ENCODE measurements at places on chromosomes 11 and 22. TPM values are rescaled to one million over a fixed set of nuclear protein-coding genes. Genes with fewer than 3 reads are reported as not detected.

MLC1 gene
- polyA plus RNA-seq: 0.34 TPM

OR8D4 gene
- not detected for polyA plus RNA-seq

OR52I1 gene
- not detected for polyA plus RNA-seq

ARSA gene
- polyA plus RNA-seq: 9.3 TPM

KCNQ1OT1 gene
- 0.05 TPM for polyA plus RNA-seq

OR51I1 gene
- polyA plus RNA-seq: not detected

CASP5 gene
- polyA plus RNA-seq: not detected

GSTT2B gene
- polyA plus RNA-seq: not detected

OVCH2 gene
- polyA plus RNA-seq: not detected

ZP1 gene
- polyA plus RNA-seq: not detected

TSSK2 gene
- polyA plus RNA-seq: not detected

Data from naive thymus-derived CD8-positive, alpha-beta T cell (primary cell).